Stimulated activated CD4-positive, alpha-beta T cell treated with anti-CD3 and anti-CD28 coated beads, Interleukin-4, amount 100 ng/mL, for 48 hours (primary cell): ENCODE measurements at places on chromosomes 5 and 9.

GRCh38 chr9:113709721-113710120 lies 166.4 kb upstream of the ZNF618 start:
- no peak for DNase-seq

DNA sequence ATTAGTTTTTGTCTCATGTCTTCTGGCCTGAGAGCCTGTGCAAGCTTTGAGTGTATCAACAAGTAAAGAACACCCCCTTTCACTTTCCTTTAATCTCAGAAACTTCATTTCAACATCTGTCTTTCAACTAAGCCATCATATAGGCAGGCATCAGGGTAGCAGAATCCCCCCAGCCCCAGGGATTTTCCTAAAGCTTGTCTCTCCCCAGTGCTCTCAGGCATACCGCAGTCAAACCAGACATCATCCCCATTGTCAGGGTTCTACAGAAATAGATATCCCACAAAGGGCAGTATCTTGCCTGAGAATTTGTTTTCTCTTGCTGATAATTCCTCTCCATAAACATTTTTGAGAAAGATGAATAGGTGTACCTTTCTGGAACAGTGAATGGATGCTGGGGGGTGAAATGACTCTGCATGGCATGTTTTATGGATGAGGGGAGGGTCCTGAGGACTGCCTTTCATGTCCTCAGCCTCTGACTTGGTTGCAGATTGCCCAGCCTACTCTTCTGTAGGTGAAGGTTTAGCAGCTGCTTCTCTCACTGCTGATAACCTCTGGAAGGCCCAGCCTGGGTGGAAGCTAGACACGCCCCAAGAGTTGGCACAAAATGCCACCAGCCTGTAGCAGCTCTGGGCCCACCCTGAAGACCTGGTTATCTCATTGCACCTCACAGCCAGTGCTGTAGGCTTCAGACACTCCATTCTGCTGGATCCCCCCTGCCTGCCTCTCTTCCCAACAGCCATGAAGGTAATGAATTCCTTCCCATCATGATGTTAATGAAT lies 20.5 kb upstream of the SHB start:
- DNase-seq = no peak

DNA sequence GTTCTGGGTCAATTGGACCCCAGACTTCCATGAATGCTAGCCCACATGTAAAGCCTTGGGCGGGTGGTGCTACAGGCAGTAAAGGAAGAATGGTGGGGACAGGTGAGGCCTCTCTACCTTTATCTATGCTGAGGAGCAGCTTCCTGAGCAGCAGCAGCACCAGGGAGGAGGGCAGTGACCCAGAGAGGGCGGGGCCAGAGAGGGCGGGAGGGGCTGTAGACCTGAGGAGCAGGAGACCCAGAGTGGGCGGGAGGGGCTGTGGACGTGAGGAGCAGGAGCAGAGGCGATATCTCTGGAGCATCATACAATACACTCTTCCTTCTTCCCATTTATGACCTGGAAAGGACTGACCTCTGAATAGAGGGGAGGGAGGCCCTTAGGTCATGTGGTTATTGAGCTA lies 165.9 kb downstream of the MTRR start:
- DNase-seq = no peak

GRCh38 chr5:99169309-99169708 lies 240.5 kb upstream of the CHD1 start:
- no peak for DNase-seq

DNA sequence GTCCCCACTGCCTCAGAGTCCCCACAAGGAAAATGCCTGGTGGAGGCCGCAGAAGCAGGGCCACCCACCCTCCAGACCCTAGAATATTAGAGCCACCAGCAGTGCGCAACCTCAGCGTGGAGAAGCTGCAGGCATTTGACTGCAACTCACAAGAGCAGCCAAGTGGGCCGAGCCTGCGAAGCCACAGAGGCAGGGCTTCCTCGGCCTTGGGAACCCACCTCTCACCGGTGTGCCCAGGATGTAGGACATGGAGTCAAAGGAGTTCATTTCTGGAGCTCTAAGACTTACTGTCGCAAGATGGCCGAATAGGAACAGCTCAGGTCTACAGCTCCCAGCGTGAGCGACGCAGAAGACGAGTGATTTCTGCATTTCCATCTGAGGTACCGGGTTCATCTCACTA lies 397.9 kb upstream of the PIK3R1 start:
- no peak for DNase-seq

DNA sequence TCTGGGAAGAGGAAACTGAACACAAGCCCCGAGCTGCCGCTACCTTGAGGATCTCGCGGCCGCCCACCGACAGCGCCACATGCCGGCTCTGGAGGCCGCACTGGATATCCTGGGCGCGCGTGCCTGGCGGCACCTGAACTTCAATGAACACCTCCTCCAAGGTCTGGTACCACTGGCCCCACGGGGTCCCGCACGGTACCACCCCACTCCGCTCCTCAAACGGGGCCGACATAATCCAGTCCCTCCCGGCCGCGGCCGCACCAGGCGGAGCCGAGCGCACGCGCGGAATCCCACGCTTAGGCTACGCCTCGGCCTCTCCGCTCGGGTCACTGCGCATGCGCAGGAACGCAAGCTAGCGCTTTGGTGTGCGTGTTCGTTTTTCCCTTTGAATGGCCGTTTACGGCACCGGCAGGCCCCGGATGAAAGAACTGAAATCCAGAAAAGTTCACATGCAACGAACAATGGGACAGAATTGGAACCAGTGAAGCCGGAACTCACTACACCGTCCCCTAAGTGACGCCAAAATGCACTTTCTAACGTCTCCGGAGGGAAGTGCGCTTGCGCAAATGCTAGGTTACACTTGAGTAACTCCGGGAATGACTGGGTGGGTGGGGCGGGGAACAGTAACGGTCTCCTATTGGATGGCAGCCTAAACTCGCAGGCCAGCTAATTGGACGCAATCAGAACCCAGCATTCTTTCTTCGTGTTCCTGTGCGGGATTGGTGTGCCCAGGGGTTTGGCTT lies at the start of gene NUDCD2:
TSS of gene NUDCD2 (minus strand) at position 284 of the 743 bp plus-strand sequence. CDS start at position 232, 52 bp downstream.
- DNase-seq = peak; percentile 90

DNA sequence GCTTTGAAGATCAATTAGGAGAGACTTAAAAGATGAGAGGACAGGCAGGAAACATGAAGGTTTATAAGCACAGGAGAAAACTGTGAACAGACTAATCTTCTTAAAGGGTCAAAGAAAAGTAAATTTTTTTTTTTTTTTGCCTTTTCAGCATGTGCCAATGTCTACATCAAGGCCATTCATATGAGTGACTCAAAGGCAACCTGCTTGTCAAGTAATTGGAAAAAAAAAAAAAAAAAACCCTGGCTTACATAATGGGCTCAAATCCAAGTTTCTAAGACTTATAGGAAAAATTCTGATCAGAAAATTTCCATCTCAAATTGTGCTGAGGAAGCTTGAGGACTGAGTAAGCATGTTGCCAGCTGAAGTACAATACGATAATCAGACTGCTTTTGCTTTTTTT lies 15.9 kb downstream of the PPP2R2B start:
- DNase-seq = no peak

DNA sequence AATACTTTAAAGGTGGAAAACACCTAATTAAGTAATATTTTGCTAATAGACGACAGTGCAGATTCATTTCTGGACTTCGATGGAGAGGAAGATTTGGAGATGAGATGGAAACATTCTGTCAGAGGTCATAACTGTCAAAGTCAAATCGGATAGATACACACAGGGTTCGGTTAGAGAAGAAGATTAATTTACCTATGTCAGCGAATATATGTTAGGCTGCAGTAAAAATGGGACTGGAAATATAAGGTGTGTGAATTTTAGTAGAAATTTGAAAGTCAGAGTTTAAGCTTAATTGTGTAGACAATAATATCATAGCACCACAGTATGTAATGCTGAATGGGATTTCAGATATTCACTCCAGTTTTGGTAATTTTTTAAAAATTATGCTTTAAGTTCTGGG lies 1020.3 kb upstream of the ACO1 start:
- no peak for DNase-seq

GRCh38 chr5:172533399-172534228 lies 79.3 kb upstream of the SH3PXD2B start:
- DNase-seq = no peak
